ENCODE measurements at places on chromosomes 5 and 9. TPM values are rescaled to one million over a fixed set of nuclear protein-coding genes. Genes with fewer than 3 reads are reported as not detected.

DNA sequence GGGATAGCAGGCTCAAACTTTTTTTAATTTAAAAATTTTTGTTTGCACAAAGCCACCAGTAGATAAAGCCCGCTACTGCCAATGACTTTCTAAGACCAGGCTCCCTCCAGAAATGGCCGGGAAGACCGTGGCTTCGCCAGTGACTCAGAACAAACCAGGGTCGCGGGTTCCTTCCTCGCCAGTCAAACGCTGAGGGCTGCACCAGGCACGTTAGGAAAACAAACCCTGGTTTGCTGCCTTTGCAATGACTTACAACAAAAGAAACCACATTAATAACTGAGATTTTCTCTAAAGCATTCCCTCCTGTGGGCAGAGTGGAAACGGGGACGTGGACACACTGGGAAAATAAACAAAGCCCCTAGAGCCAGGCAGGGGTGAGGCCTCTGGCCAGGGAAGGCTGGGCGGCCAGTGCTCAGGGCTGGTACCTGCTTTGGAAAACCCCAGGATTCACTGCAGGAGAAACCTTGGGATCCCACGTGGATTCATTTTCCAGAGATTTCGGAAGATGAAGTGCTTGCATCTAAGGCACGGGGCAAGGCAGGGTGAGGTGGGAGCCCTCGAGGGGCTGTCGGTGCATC, 3.8 kb downstream of the PRRX2 start:
- no peak overlapping the region for H3K27ac ChIP-seq
- H3K36me3 ChIP-seq, result no peaks in the 10 kb centered on the region
- no peak overlapping the region for H3K4me3 ChIP-seq
- H3K4me1 ChIP-seq, result no peaks in the 10 kb centered on the region
- DNase-seq, result no peak

GRCh38 chr5:142618130-142618523, 67.8 kb downstream of the FGF1 start:
- H3K27ac ChIP-seq, result no peak overlapping the region
- H3K36me3 ChIP-seq, result no peaks in the 10 kb centered on the region
- H3K4me3 ChIP-seq, result no peak overlapping the region
- DNase-seq, result no peak
- no peaks in the 10 kb centered on the region for H3K27me3 ChIP-seq

DNA sequence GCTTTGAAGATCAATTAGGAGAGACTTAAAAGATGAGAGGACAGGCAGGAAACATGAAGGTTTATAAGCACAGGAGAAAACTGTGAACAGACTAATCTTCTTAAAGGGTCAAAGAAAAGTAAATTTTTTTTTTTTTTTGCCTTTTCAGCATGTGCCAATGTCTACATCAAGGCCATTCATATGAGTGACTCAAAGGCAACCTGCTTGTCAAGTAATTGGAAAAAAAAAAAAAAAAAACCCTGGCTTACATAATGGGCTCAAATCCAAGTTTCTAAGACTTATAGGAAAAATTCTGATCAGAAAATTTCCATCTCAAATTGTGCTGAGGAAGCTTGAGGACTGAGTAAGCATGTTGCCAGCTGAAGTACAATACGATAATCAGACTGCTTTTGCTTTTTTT, 15.9 kb downstream of the PPP2R2B start:
- H3K4me1 ChIP-seq, result no peaks in the 10 kb centered on the region
- no peak for DNase-seq
- H3K4me3 ChIP-seq, result no peak overlapping the region
- no peaks in the 10 kb centered on the region for H3K27me3 ChIP-seq
- no peaks in the 10 kb centered on the region for H3K36me3 ChIP-seq

- H3K36me3 ChIP-seq, result no peaks in the 10 kb centered on the region
- no peak overlapping the region for H3K27ac ChIP-seq
- H3K4me3 ChIP-seq, result no peak overlapping the region
- no peaks in the 10 kb centered on the region for H3K27me3 ChIP-seq
- DNase-seq, result no peak
Observed at GRCh38 chr9:114034196-114034595, 43.9 kb downstream of the AMBP start.

GRCh38 chr5:100905259-100905914, 2.3 kb upstream of the ST8SIA4 start:
- DNase-seq, result no peak
- H3K27ac ChIP-seq, result peak overlapping the region; percentile 64
- H3K36me3 ChIP-seq, result no peaks in the 10 kb centered on the region
- H3K4me3 ChIP-seq, result peak overlapping the region; percentile 79
- no peaks in the 10 kb centered on the region for H3K4me1 ChIP-seq
- H3K27me3 ChIP-seq, result no peaks in the 10 kb centered on the region

- DNase-seq, result no peak
- no peak overlapping the region for H3K27ac ChIP-seq
- H3K4me3 ChIP-seq, result no peak overlapping the region
Observed at GRCh38 chr5:158283397-158283796, 424.5 kb upstream of the CLINT1 start.

- H3K27ac ChIP-seq, result no peak overlapping the region
- H3K27me3 ChIP-seq, result no peaks in the 10 kb centered on the region
- no peaks in the 10 kb centered on the region for H3K4me1 ChIP-seq
- H3K36me3 ChIP-seq, result no peaks in the 10 kb centered on the region
Observed at GRCh38 chr5:40660751-40661150, 19.0 kb upstream of the PTGER4 start.

DNA sequence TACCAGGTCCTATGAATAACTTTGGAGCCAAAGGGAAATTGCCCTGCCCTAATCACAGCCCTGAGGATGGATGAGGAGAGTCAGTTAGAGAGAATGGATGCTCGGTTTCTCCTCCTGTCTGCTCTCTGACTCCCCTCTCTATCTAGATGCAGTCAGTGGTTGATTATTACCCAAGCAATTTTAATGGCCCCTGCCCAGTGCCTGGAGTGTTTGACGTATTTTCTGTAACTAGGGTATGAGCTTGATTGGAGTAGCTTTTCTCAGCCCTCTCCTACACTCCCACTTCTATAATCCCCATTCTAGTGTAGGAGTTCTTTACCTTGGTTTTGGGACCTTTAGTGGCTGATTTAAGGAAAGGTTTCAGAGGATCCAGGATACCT, 60.4 kb downstream of the DOCK2 start:
- no peak overlapping the region for H3K27ac ChIP-seq
- no peaks in the 10 kb centered on the region for H3K27me3 ChIP-seq
- H3K36me3 ChIP-seq, result peaks cover 95% of the 10 kb centered on the region
- DNase-seq, result no peak

Gene LMBRD2
- 4.3 TPM for polyA plus RNA-seq

Gene IGFBPL1
- polyA plus RNA-seq, result 0.55 TPM
